GM19239 (cell line): ENCODE measurements at places on chromosomes 3 and 15.

GRCh38 chr3:20043396-20043795 is 3.1 kb downstream of the KAT2B start:
- DNase-seq, result no peak

DNA sequence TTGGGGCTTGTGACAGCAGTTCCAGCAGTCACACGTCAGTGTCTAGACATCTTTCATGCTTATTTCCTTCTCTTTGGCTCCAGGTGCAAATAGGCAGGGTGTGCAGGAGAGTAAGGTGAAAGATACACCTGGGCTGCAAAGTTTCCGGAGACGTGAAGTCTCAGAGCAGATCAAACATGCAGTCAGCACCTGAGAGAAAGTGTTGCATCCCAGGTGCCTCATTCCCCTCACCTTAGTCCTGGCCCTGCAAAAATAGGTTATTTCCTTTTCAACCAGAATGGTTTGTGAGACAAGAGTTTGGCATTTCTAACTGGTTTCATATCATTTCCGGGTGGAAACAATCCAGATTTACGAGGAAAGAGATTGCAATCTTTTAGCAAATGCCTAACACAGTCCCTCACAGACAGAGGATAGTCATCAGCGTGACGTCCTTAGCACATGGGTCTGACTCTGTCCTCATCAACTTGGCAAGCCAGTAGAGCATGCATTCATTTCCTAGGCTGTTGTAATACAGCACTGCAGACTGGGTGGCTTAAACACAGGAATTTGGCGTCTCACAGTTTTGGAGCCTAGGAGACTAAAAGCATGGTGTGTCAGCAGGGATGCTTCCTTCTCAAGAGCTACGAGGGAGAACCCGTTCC is 58.2 kb upstream of the ARRDC4 start:
- DNase-seq, result no peak

DNA sequence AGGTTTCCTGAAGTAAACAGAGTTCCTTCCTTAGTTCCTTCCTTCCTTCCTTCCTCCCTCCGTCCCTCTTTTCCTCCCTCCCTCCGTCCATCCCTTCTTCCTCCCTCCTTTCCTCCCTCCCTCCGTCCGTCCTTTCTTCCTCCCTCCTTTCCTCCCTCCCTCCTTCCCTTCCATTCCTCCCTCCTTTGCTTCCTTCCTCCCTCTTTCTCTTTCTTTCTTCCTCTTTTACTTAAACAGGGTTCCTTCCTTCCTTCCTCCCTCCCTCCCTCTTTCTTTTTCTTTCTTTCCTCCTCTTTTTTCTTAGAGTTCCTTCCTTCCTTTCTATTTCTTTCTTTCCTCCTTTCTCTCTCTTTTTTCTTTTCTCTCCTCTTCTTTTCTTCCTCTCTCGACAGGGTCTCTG is 35.2 kb downstream of the ATR start:
- DNase-seq, result no peak

DNA sequence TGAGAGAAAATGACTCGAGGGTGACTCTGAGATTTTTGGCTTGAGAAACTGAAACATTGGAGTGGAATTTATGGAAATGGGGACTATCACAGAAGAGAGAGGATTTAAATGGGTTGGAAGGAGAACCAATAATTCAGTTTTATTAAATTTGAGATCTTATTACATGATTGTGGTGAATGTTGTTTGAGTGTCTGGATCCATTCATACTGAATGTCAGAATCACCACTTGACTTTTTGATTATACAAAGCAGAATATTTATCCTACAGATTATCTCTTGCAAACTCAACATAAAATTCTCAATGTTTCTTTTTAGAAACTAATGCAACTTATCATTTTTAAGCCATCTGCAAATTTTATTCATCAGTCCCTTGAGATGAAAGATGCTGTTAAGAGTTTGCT is 332.8 kb downstream of the CNTN3 start:
- no peak for DNase-seq

- DNase-seq, result no peak
These were observed 15.8 kb downstream of the NR2E3 start for GRCh38 chr15:71826196-71826595.

DNA sequence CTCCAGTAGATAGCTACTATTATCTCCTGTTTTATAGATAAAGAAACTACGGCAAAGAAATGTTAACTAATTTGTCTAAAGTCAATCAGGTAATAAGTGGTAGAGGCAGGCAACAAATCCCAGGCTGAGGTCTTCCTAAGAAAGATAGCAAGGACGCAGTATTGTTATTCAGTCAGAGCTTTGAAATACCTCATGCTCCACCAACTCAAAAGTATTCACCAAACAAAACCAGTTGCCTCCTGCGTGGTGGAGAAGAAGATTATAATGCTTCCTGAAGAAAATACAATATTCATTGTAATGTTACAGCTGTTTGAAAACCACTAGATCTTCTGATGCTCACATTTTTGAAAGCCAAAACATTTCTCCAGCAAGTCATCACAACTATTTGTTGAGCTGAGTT is 138.2 kb upstream of the CNTN4 start:
- no peak for DNase-seq

DNA sequence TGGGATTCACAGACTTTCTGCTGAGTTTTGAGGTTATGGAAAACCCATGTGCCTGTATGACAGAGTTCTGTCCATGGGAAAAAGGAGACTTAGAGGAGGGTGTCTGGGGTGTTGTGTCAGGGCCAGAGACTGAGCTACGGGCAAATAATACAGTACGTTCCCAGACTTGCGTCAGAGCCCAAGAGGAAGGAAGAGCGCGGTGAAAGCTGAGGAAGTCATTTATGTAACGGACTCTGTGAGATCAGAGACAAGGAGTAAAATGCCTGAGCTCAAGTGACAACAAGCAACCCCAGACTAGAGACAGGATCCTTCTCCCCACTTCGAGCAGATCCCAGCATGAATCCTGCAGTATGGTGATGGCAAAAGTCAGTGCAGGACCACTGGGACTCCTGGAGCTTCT is 368.6 kb upstream of the MCTP2 start:
- no peak for DNase-seq

GRCh38 chr3:156395961-156396710 is 158.8 kb downstream of the SSR3 start:
- DNase-seq, result no peak
